Putamen (tissue), 1 donor: ENCODE measurements at places on chromosomes 2 and 18.

- no peak for DNase-seq
Measured at GRCh38 chr2:202780514-202781021, 91.0 kb downstream of the ICA1L start.

DNA sequence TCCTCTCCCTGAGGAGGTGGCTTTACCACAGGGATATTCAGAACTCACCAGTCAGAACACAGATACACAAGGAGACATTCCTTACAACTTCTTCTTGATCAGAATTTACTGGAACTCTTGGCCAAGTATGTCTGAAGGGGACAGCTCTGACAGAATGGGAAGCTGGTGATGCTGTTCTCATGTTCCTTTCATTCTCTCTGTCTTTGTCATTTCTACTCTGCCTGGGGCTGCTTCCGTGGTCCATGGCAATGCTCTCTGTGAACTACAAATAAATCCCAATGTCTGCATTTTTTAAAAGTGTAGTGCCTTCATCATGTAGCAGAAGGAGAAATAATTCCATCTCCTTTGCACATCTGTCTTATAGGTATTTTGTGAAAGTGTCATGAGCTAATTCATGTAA is 730.3 kb downstream of the CNTNAP5 start:
- DNase-seq: no peak

GRCh38 chr2:224261326-224261725 is 140.6 kb downstream of the FAM124B start:
- no peak for DNase-seq

- DNase-seq: no peak
Measured at GRCh38 chr2:16625759-16626158, 39.9 kb downstream of the CYRIA start.

DNA sequence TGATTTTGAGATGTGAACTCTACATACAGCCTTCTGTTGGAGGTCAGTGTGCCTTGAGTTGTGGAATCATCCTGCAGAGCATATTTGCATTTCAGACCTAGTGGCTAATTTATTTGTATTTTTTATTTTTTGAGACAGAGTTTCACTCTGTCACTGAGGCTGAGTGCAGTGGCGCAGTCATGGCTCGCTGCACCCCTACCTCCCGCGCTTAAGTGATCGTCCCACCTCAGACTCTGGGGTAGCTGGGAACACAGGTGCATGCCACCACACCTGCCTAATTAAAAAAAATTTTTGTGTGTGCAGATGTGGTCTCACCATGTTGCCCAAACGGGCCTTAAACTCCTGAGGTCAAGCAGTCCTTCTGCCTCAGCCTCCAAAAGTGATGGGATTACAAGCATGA is 104.4 kb downstream of the ASXL3 start:
- DNase-seq: no peak

GRCh38 chr2:170712653-170713542 is 2.2 kb upstream of the SP5 start:
- DNase-seq: no peak

DNA sequence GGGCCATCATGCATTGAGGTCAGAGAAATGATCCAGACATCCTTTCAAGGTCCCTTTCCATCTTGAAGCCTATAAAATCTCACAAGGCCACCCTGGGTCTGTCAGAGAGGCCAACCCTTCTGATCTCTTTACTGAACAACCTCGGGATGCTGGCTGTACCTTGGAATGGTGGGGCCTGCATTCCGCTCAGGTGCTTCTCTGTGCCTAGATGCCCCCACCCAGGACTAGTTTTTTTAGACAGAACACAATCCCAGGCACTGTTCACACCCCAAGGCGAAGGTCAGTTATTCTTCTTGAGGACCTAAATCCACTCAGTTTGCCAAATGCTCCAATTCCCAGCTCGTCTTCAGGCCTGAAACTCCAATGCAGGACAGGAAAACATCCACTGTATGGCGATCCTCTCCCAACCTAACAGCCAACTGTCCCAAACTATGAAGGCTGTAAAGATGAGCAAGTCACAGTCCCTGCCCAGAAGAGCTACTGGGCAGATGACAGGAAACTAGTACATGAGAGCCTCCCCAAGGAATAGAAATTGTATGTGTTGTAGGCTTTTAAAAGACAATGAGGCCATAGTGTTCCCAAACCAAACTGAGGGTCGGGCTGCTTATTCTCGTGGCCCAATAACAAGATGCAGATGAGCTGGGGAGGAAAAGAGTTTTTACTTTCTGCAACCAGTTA is 154.4 kb upstream of the ACAA2 start:
- DNase-seq: no peak

DNA sequence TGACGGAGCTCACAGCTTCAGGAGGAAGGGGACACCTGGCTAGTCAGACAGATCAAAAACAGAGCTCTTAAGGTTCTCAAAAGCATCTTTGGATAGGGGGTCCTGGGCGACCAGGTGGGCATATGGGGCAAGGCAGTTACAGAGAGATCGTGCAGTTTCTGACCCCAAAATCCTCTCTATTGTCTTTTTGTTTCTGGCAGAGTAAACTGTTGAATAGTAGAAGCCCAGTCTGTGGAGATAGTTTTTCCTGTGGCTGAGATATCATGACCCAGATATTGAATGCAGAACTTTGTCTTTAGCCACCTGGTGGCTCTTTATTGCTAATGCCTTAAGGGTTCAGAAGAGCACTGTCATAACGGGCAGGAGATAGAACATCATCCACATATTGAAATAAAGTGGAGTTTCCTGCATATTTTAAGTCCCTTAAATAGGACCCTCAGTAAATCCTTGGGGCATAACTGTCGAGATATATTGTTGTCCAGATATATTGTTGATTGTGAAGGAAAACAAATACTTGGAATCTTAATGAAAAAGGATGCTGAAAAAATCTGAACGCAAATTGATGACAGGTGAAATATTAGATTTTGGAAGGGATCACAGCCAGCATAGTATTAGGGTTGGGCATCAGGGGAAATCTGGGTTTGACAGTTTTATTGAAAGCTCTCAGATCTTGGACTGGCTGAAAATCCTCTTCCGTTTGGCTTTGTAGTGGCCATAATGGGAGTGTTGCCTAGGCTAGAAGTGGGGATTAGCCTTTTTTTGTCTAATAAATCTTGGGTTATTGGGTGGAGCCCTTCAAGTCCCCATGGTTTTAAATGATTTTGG is 14.1 kb upstream of the ZDBF2 start:
- DNase-seq: no peak

DNA sequence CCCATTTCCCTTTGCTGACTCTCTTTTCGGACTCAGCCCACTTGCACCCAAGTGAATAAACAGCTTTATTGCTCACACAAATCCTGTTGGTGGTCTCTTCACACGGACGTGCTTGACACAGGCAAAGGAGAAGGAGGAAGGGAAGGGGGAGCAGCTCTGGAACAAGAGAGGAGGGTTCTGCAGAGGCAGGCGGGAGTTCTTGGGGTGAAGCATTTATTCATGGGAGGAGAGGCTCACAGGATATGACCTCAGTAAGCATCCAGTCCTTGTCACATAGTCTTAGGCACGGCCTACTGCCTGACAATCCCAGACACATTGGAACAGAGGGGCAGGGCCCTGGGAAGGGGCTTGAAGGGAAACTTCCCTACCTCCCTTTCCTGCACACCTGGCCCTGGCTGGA is 171.7 kb upstream of the HS6ST1 start:
- DNase-seq: no peak

GRCh38 chr2:15300624-15301573 is 260.2 kb downstream of the NBAS start:
- peak; percentile 32 for DNase-seq
